ENCODE measurements at places on chromosomes 5 and 9.

DNA sequence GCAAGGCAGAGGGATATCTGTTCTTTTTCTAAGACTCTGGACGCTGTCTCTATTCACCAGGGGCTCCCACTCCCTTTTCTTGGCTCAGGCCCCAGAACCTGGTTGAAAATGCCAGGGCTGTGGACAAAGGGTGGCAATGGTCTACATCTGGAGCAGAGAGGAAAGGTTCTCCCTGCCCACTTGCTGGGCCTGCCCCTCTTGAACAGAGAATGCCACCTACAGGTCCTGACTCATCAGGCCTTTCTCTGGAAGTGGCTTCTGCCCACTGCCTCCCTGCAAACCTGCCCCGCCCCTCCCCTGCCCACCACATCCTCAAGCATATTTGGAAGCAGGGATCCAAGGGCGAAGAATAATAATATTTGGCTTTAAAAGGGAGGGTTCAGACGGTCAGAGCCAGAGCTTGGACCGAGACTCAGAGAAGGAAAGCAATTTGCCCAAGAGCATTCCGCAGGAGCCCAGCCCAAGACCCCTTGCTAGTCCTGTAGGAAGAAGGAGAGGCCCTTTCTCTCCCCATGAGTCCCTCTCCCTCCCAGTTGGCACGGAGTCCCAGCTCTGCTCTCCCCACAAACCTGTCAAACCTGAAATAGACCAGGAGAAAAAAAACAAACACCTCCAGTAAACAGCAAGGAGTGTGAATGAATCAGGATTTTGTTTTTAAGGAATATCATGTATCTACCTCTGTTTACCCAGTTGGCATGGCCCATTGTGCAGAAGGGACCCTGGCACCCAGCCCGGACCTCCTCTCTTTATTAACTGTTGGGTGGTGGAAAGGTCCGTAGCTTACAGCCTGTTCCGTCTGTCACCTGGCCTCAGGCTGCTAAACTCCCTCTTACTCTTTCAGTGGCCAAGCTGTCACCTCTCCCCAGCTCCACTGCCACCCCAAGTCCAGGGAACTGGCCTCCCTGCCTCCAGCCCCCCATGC is 37.7 kb upstream of the STXBP1 start:
- DNase-seq, result peak; percentile 70

- DNase-seq, result no peak
Measured at GRCh38 chr5:120108586-120109248, 355.4 kb upstream of the PRR16 start.

DNA sequence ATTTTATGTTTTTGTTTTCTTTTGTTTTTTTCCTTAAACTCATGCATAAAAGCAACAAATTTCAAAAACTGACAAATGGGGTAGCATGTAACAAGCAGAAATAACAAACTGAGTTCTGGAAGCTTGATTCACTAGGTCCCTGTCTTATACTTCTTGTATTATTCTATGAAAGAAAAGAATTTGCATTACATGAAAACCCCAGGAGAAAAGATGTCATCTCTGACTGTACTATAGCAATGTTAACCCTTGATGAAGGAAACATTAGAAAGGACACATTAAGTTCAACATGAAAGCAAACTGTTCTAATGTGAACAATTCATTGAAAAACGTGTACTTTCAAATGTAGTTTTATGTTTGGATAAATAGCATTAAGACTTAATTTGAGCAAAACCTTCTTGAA is 9.2 kb downstream of the RAB14 start:
- DNase-seq, result no peak

DNA sequence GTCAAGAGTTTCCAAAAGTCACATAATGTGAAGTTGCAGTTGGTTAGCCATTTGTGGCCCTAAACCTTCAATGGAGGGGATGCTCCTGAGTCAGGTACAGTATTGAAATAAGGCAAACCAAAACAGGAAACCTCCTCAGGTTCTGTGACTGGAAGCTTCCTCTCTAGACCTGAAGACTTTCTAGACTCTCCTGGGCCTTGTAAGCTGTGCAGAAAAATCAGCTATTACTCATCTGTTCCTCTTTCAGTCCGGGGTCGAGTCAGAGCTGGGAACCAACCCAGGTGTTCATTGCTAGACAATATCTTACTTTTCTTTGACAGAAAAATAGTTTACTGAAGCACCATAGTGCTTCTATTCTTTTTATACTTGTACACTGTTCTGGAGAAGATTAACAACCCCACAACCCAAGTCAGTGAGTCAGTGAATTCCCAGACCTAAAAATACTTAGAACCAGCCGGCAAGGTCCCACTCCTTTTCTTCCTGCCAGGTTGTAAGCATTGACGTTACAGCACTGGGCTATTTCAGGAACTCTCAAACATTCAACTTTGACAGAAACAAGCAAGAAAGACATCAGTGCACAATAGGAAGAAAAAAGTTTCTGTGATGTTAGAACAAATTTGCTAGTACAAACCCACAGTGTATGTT is 47.3 kb downstream of the FSTL4 start:
- peak; percentile 11 for DNase-seq

DNA sequence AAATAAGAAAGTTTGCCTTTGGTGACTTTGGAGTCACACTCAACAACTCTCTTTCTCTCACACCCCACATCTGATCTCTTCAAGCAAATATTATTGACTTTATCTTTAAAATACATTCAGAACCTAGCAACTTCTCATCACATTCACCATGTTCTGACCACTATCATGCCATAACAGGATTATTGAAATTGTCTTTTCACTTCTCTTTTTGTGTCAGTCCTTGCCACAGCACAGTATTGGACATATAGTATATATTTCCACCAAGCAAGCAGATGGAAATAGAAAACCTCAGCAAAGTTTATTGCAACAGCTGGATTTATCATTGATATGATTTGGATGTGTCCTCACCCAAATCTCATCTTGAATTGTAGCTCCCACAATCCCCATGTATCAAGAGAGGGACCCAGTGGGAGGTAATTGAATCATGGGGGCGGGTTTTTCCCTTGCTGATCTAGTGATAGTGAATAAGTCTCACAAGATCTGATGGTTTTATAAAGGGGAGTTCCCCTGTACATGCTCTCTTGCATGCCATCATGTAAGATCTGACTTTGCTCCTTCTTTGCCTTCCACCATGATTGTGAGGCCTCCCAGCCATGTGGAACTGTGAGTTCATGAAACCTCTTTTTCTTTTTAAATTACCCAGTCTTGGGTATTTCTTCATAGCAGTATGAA is 26.9 kb upstream of the ITGA1 start:
- peak; percentile 57 for DNase-seq

GRCh38 chr9:130128733-130129431 is 43.3 kb upstream of the NCS1 start:
- DNase-seq, result peak; percentile 63

DNA sequence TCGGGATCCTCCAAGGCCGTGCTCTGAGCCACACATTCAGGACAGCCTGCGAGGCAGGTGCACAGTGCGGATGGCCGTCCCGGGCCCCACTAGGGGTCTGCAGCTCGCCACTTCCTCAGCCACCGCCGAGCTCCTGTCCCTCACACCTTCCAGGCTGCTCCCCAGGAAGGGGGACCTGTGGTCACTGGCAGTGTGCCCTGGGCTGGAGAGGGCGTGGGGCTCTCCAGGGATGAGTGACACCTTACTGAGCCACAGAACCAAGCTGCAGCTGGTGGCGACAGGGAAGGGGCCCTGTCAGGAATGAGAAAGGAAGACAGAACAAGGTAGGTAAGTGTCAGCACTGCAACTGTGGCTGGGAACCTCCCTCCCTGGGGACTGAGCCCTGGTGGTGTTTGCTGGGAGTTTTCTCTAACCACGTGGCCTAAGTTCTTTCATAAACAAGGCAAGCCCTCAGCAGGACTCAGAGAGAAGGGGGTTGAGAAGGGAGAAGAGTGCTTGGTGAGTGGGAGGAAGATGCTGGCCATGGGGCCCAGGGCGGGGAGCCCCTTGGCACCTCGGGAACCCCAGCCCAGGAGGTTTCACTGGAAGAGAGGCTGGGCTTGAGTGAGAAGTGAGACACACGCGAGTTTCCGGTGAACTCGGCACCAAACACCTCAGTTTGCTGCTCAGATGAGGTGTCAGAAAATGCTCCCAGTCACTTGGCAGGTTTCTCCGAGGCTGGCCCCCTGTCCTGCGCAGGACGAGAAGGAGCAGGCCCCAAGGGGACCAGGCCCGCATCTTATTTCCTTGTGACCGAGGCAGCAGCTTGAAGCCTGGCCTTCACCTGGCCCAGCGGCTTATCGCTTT is 5.2 kb downstream of the IL13 start:
- peak; percentile 76 for DNase-seq

DNA sequence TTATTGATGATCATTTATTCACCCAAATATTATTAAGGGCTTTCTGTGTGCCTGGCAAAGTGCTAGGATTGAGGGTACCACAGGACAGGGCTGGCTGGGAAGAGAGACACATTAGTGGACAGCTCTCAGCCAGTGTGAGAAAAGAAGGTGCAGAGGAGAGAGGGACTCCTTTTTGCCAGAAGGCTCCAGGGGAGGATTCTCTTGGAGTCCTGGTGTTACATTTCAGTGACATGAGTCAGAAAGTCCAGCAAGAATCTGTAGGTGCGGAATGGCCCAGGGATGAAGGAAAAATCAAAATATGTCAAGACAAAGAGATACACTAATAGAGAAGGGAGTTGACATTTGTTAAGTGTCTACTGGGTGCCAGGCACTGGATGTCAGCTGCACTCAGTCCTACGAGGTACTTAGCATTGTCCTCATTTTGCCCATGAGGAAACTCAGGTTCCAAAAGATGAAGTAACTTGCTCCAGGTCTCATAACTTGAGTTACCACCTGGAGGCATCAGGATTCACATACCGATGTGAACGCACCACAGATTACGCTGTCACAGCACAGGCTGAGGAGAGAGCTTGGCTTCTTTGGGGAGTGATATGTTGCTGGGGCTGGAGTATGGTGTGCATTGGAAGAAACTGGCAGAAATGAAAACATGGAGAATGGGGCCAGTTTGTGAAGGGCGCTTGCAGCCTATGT is 60.5 kb downstream of the RASGRF2 start:
- DNase-seq, result no peak

GRCh38 chr9:38047301-38048251 is 21.5 kb downstream of the SHB start:
- DNase-seq, result no peak

GRCh38 chr5:16888694-16889124 is 47.4 kb downstream of the MYO10 start:
- DNase-seq, result no peak

GRCh38 chr9:102434545-102434944 is 560.6 kb upstream of the CYLC2 start:
- no peak for DNase-seq

DNA sequence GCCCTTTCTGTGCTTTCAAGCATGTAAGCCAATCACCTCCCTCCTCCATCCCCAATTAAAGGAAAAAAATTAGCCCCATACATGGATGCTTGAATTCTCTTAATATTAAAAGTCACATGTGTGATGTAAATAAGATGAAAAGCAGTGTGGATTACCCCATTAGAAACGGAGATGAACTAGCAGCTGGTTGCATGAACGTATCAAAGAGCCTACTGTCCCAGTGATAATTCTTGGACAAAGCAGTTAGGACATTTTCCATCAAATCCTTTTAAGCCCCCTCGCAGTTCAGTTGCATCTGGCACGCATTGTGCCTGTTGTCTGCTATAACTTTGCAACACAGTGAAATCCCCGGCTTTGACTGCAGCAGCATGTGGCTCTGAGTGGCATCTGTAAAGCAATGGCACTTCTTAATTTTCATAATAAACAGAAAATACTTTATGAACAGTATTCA is 285.6 kb downstream of the FBXL7 start:
- DNase-seq, result no peak

GRCh38 chr5:36152324-36153297 is 700 bp downstream of the SKP2 start:
- DNase-seq, result no peak

DNA sequence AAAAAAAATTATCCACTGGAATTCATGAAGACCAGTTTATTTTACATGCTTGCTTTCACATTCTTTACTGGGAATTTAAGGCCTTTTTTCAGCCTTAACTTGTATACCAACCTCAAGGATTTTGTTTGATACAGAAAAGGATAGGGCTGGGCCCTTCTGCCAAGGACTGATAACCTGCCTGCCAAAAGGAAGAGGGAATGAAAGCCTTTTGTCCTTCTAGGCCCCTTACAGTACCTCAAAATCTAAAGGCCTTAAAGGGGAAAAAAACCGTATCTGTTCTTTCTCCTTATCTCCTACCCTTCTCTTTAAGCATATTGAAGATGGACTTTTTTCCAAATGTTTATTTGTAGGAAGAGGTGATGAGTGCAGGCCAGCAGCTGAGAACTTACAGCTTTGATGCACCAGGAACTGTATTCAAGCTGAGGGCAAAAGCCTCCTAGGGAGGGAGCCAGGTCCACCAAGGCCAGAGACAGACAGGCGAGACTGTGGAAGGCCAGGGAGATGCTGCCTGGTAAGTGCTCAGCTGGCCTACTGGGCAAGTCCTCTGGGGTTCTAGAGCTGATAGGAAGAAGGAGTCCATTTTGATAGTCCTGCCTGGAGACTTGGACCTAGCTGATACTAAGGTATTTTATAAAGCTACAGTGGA is 31.8 kb downstream of the FAXDC2 start:
- no peak for DNase-seq

GRCh38 chr5:72692651-72693442 is 123.6 kb upstream of the TNPO1 start:
- DNase-seq, result no peak

- no peak for DNase-seq
Measured at GRCh38 chr9:127195976-127196825, 68.4 kb upstream of the GARNL3 start.

DNA sequence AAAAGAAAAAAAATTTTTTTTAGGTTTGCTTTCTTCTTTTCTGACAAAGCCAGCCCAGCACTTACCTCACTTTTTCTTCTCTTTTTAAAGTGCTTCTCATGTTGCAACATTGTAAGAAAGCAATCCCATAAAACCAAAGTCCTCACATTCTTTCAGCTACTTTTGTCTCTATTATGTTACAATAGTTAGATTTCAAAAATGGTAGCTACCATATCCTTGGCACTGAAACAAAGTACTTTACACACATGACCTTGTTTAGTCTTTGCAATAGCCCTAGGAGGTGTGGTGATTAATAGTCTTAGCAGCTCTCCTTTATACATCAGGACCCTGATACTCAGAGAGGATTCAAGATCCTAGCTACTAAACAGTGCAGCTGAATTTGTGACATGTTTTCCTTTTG is 23.5 kb upstream of the CARTPT start:
- no peak for DNase-seq

DNA sequence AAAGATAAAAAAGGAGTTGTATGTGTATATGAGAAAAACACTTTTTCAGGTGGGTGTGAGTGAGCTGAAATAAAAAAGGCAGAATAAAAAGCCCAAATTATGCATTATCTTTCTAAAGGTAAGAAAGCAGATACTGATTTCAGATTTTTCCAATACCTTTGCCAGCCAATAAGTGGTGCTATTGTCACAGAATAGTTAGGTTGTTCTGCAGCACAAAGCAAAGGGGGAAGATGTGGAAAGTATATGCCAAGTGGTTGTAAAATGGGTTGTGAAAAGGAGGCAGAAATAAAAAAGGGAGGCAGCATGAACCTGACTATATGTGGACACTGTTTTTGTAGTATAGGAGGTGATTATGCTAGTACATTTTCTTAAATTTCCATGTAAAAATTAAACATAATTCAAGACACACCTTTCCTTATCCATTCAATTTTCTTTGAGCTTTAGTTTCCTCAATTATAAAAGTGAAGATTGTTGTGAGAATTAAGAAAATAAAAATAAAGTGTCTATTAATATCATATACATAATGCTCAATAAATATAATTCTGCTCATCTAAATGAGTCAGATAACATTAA is 106.7 kb downstream of the SMIM15 start:
- no peak for DNase-seq

GRCh38 chr9:136693490-136694162 is 6.4 kb upstream of the AGPAT2 start:
- peak; percentile 28 for DNase-seq

Measured in activated CD4-positive, alpha-beta T cell treated with anti-CD3 and anti-CD28 coated beads for 48 hours (primary cell).